ENCODE measurements at places on chromosomes 2 and 18.

- DNase-seq, result no peak
Observed at GRCh38 chr2:99624677-99625076, 134.9 kb upstream of the REV1 start.

GRCh38 chr2:128664499-128664971 is 345.9 kb upstream of the HS6ST1 start:
- DNase-seq, result no peak

GRCh38 chr18:29644276-29644675 is 1398.3 kb downstream of the DSC3 start:
- DNase-seq, result no peak

- no peak for DNase-seq
Observed at GRCh38 chr2:25854613-25855012, 23.7 kb downstream of the ASXL2 start.

DNA sequence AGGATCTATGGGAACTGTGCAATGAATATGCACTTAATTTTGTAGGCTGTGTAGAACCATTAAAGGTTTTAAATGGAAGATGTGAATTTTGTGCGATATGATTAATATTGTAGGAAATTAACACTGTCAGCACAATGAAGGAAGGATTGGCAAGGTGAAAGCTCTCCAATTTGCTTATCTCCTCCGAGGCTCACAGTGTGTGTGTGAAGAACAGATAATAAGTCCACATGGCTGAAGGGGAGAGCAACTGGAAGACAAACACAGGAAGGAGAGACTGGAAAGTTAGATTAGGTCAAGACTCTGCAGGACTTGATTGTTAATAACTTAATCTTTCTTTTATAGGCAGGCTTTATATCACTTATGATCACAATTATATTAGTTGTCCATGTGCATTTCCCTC is 269.7 kb upstream of the VRK2 start:
- no peak for DNase-seq

- DNase-seq, result no peak
Observed at GRCh38 chr2:133859578-133859977, 291.3 kb upstream of the NCKAP5 start.

GRCh38 chr18:44556296-44556695 is 124.4 kb upstream of the SETBP1 start:
- no peak for DNase-seq

- DNase-seq, result no peak
Observed at GRCh38 chr2:86789687-86790133, 1.0 kb downstream of the CD8A start.

DNA sequence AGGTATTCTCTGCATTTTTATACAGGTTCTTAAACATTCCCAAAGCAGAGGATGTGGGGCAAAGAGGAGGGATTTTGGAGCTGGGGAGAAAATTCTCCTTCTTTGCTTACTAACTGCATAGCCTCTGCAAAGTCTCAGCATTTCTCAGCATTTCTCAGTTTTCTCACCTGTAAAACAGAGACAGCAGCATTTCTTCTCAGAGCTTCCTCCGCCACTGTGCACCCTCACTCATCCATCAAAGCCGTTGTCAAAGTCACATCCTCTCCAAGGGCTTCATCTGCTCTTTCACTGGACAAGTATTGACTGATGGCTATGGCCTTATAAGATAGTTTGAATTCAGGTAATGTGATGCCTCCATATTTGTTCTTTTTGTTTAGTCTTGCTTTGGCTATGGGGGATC is 17.4 kb downstream of the MYO7B start:
- no peak for DNase-seq
